ENCODE measurements at places on chromosomes 2 and 18.

DNA sequence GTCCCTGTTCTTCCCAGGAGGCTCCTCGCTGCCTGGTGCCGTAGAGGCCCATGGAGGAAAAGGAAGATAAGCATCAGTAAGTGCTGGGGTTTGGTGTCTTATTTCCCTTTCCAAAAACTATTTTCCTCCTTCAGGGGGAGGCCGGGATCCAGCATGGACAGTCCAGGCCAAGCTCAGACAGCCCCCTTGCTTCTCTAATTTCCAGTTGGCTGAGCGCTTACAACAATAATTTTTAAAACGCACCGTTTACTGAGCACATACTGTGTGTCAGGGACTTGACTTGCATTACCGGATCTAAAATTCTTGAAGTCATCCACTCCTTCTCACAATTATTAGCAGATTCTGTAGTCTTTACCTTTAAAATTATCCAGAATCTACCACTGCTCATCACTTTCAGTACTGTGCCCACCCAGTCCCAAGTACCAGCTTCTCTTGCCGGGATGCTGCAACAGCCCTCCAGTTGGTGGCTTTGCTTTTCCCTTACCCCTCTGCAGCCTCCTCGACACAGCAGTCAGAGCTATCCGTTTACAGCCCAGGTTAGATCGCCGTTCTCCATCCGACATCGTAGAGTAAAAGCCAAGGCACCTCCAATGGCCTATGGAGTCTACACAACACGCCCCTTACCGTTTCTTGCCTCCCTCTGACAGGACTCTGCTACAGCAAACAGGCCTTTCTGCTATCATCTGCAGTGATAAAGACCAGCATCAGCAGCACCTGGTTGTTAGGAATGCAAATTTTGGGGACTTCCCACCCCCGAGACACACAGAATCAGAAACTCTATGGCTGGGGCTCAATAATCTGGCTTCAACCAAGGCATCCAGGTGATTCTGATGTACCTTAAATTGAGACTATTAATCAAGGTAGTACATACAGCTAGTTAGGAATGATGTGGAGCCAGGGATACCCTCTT is 75.2 kb upstream of the TSPYL6 start:
- no peak for DNase-seq

DNA sequence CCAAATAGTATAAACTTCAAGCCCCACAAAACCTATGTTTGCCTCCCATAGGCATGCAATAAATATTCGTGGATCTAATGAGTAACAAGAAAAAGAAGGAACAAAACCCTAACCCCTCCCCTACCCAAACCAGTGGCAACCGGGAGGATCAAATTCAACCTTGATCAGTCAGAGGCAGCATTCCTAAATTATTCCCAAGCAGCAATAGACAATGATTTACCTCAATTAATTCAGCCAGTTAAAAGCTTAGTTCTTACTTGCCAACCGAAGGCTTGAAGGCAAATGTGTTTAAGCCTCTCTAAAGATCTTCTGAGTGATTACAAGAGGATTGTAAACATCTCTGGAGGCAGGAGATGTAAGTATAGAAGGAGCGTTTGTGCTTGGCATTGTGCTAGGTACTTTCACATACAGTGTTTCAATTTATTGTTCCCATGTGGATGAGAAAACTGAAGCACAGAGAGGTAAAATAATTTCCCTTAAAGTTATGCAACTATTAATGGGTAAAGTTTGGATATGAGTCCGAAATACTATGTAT is 197.7 kb downstream of the MTX2 start:
- DNase-seq = no peak

DNA sequence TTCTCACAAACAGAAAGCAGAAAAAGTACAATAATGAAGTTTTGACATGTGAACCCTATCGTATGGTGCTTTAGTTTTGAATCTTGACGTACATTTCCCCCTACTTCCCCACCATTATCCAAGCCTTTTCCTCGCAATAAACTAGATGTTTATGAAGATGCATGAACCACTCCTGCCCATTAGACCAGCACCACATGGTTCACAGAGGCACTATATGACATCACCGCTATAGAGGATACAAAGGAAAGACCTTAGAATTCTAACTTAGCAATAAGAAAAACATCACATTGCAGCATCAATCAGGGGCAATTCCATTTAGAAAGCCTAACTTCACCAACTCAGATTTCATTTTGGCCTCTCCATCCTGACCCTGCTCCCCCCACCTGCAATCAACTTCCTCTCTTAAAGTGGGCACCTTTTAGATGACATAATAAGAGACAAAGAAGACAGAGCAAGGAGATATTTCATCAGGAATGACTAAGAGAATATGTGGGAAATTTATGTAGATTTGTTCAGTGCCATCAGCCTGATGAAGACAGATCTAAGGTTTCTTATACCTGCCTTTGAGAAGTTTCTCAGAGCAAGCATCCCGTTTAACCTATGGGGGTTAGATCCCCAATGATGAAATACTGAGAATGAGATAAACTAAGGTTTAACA is 124.9 kb downstream of the PIGN start:
- DNase-seq = no peak

DNA sequence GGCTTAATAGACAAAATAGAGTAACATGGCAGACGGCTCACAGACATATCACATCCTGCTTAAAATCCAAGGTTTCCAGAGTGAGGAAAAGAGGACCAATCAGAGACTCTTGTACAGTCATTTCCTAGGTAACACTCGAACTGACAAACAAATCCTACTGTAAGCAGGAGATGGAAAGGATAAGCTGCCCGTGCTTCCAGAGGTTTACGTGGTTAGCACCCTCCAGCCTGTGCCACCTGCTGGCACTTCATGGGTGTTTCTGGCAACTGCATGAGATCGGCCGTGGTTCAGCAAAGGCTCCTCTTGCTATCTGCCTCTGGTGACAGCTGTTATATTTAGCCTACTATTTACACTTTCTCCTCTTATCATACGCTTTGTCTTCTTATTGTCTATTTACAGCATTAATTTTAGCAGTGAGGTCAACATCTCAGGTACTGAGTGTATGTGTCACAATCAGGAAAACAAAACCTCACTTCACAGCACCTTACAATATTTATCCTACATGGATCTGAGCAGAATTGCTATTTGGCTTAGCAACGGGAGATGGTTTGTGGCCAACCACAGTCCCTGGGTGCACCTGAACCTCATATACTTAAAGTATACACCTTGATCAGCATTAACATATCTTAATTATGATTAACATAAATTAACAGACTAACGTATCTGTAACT is 226.9 kb downstream of the TMEM163 start:
- DNase-seq = no peak
